Fibroblast of skin of left biceps (primary cell): ENCODE measurements at places on chromosomes 6 and 20.

DNA sequence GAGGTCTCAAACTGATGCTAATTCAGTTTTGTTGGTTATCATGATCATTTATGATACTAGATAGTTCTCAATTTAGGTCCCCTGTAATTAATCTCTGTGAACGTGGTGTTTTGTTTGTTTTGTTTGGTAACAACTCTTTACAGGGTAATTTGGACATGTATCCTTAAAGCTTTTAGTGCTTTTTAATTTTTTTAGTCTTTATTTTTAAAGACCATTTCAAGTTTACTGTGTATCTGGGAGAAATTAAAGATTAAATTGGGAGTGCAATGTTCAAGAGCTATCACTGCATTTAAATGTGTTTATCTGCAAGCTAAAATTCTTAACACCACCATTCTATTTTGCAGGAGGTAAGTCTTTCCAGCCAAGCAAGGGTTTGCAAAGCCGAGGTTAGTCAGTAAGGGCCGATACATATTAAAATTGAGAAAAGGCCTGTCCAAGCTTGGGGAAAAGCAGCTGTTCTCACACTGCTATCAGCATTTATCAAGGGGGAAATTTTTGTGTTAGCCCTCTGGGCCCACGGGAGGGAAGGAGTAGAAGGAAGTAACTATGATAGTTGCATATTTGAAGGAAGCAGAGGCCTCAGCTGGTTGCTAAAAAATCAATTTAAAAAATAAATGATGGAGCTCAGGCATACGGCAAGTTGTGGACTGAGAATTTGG, 59.3 kb upstream of the ZNF217 start:
- no peak for DNase-seq

DNA sequence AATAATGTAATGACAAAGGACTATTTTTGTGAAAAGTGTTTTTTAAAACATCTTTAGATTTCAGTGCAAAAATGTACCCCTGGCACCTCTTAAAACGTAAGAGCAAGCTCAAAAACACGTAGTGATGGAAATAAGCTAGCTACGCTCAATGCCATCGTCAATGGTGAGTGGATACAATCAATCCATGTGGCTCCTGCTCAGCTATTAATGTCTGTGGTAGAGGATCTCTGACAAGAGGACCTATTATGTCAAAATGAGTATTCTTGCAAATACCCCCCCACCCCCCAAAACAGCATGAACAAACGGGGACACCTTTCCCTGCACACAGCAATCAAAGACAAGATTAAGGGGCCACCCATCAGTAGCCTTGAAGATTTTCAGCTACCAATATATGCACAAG, 65.1 kb upstream of the PTGIS start:
- no peak for DNase-seq

- DNase-seq, result no peak
Observed at GRCh38 chr6:149445095-149445466, 39.7 kb downstream of the ZC3H12D start.

GRCh38 chr6:41460742-41461336, 85.3 kb upstream of the FOXP4 start:
- no peak for DNase-seq

GRCh38 chr6:105442369-105442768, 39.5 kb upstream of the PREP start:
- DNase-seq, result no peak

- peak; percentile 18 for DNase-seq
Observed at GRCh38 chr6:157020881-157021343, 243.7 kb downstream of the ARID1B start.

DNA sequence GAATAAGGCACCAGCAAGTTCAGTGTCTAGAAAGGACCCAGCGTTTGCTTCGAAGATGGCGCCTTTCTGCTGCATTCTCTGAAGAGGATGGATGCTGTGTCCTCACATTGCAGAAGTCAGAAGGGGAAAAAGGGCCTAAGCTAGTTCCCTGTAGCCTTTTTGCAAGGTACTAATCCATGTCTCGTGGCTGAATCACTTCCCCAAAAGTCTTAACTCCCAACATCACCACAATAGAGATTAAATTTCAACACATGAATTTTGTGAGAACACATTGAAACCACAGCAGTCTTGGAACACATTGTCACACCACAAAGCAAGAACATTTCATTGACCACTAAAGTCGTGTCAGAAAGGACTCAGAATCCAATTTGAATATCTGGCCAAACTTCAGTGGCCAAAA, 42.1 kb downstream of the KLHL31 start:
- no peak for DNase-seq

- no peak for DNase-seq
Observed at GRCh38 chr6:26500102-26500501, at the start of gene BTN1A1. BTN1A1 (plus strand) TSS chr6:26500303; CDS start chr6:26501287, 984 bp downstream.

GRCh38 chr6:148898376-148899014, 151.7 kb downstream of the UST start:
- peak; percentile 24 for DNase-seq

DNA sequence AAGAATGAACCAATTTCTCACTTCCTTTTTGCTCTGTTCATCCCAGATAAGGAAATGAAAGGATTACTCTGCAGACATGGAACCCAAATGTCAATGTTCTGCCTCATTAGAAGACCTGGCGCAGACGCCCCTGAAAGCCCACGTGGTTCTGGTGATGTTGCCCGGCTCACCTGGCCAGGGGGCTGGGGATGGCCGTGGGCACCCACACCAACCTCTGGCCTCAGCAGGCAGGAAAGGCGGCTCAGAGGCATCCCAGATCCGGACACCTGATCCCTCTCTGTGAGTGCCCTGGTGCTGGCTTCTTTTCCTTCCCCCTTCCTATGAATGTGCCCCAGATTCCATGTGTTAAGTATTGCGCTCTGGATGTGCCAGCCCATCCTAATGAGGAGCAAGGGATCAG, 33.6 kb downstream of the CDH4 start:
- DNase-seq, result no peak

DNA sequence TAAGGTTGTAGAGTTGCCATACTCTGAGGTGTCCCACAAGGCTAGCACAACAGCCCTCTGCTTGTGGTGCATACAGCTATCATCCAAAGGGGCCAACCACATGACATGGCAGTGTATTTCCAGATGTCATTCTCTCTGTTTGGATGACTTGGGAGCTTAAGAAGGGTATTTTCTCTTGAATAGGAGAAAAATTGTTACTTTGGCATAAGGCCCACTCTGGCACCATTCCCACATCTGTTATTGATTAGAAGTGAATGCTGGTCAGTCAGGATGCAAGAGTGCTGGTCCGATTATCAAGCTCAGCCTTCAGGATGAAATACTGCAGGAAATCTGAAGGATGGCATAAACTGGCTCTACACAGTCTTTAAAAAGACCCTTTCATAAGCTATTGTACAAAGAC, 83.6 kb upstream of the C20orf144 start:
- DNase-seq, result peak; percentile 63

DNA sequence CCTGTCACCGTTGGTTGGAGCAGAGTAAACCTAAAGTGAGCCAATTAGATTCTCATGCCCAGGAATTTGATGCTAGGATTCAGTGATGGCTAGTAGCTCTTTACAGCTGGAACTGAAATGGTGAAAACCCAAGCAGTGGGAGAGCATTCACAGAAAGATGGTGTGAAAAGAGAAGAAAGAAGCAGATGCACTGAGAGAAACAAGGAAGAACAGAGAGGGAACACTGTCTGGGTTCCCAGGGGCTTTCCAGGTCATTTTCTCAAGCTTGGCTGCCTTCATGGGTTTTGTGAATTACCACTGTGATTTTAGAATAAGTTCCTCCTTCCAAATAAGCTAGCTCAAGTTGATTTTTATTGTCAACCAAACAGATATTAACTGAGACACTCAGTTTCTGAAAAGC, 104.1 kb upstream of the AKIRIN2 start:
- no peak for DNase-seq

DNA sequence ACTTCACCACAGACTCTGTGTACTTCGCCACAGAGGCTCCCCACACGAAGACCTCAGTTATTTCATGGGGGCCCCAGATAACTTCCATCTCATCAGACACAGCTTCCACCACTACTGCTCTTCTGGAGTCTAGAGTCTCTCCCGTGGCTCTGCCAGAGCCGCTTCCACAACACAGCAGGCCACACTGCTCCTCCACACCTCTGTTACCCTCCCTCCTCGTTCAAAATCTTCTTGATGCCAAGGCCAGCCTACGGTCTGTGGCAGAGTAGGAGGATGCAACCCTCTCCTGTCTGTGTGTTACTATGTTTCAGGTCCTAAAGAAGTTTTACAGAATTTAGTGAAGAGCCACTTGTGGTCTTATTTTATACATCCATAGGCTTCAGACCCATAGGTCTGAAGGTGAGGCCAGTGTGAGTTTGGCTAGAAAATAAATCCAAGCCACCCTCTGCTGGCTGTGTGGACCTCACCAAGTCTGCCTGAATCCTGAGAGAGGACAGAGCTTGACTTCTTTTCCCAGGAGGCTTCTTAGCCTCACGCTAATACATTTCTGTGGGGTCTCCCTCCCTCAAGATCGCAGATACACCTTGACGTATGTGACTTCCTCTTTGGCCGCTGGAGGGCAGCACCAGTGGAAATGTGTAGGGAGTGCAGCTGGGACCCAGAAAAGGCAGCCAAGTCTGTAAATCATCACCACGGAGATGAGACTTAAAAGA, 197.7 kb downstream of the FAXC start:
- no peak for DNase-seq

DNA sequence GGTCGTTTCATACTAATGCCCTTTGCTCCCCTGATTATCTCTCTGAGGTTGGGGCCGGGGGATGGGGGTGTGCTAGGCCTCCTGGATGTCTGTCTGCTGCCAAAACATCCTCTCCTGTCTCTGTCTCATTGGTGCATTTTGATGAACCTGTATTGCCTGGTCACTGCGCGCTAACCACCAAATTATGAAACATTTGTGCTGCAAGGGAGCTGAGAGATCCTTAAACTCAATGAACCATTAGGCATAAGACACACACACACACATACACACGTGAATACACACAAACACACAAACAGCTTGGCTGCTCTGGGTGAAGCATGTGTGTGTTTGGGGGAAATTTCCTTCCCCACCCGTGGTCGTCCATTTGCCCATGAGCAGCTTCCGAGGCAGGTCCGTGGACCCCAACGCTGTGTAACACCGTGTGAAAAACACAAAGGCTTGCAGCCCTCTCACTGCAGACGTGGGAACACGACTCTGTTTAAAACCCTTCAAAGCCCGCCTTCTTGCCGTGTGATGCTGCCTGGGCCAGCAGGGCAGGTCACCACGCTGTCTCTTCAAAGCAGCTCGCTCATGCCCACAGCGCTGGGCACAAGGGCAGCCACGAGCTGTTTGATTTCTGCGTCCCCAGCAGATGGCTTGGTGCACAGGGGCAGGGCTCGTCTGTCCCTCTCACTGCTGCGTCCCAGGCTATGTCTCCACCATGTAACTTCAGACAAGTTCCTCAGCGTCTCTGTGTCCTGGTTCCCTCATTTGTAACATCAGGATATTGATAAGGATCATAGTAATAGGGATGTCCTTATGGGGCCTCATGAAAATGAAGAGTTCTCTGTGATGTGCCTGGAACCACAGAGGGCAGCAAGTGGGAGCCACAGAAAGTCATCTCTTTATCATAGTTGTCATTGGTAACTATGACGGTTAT, 96.8 kb downstream of the CDH26 start:
- no peak for DNase-seq

DNA sequence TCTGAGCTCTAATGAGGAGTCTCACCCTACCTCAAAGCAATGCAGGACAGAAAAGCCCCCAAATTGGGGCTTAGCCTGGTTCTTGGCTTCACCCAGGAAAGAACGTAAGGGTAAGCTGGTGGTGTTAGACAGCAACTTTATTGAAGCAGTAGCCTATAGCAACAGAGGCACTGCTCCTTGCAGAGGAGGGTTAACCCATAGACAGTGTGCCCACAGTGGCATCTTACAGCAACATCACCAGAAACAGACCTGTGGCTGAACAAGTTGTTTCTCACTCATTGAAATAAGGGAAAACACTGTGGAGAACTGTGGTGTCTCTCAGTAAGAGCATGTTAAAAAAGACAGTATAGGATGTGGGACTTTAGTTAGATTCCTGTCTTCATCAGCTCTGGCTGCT, 80.4 kb upstream of the SPTLC3 start:
- DNase-seq, result no peak

GRCh38 chr20:3900187-3900604, 11.0 kb downstream of the PANK2 start:
- no peak for DNase-seq

DNA sequence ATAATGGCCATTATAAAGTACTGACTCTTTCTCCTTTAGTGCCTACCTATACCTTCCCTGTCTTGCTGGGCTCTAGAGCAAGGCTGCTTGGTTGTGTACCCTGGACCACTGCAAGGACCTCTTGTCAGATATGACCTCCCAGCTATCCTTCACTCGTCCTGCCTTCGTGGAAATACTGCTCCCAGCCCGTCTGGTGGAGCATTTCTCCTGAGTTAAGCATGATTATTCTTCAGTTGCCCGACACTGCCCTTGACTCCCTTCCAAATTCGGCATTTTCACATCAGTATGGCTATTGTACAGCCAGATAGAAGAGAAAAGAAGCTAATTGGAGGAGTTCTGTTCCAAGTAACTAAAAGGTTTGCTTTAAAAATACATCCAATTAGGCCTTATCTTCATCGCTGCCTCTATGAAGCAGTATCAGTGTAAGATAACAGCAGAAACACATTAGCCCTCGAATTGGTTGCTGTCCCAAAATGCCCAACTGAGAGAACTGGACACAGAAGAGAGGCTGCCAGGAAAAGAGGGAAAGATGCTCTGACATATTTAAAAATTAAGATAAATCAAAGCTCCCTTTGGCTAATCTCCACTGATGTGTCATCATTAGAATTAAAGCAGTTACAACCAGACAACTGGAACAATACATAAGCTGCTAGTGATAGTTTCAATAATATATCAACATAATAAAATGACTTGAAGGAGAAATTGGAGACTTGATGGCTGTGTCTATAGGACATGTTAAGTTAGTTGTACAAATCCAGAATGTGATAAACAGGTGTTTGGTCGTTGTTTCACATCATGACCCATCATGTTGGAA, 54.4 kb downstream of the OPRM1 start:
- no peak for DNase-seq

GRCh38 chr6:84568971-84569370, 195.4 kb downstream of the TBX18 start:
- no peak for DNase-seq

GRCh38 chr6:154267508-154268106, 89.0 kb downstream of the IPCEF1 start:
- DNase-seq, result no peak

DNA sequence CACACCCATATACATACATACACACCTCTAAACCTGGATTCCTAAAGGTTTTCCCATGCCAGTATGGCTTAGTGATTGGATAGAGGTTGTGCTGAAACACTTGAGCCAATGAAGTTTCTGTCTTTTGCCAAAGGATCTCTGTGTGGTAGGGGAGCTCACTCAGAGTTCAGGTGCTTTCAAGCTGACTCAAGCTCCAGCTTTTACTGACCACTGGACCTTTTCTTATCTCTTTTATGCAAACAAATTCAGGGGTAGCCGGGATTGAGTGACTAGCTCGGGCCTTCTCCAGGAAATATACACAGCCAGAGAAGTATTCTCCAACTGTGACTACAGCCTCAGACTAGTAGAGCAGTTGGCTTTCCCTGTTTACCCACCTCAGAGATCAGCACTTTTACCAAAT, 21.5 kb upstream of the DSE start:
- DNase-seq, result no peak
